ENCODE measurements at places on chromosomes 2 and 18.

GRCh38 chr2:27752551-27753237 lies 18.8 kb upstream of the MRPL33 start:
- DNase-seq, result no peak

- no peak for DNase-seq
Observed at GRCh38 chr2:199778655-199779054, 72.3 kb downstream of the FTCDNL1 start.

GRCh38 chr2:168211664-168212163 lies 35.7 kb downstream of the STK39 start:
- no peak for DNase-seq

GRCh38 chr2:41475959-41476358 lies 571.9 kb upstream of the PKDCC start:
- no peak for DNase-seq

GRCh38 chr18:21672521-21673267 lies 31.9 kb downstream of the ABHD3 start:
- DNase-seq, result no peak

DNA sequence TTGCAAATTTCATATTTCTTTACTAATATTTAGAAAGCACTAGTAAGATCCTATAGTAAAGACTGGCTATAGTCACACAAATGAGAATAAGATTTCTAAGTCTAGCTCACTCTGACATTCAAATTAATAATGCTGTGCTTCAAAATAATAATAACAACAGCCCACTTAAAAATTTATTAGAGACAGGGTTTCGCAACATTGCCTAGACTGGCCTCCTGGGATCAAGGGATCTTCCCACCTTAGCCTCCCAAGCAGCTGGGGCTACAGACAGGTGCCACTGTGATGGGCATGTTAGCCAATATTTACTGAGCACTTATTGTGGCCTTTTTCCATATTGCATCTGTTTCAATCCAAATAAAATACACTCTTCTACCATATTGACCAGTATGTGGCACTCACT lies 96.1 kb downstream of the PIEZO2 start:
- DNase-seq, result no peak

GRCh38 chr2:98911376-98912154 lies 24.5 kb downstream of the CRACDL start:
- DNase-seq, result no peak

DNA sequence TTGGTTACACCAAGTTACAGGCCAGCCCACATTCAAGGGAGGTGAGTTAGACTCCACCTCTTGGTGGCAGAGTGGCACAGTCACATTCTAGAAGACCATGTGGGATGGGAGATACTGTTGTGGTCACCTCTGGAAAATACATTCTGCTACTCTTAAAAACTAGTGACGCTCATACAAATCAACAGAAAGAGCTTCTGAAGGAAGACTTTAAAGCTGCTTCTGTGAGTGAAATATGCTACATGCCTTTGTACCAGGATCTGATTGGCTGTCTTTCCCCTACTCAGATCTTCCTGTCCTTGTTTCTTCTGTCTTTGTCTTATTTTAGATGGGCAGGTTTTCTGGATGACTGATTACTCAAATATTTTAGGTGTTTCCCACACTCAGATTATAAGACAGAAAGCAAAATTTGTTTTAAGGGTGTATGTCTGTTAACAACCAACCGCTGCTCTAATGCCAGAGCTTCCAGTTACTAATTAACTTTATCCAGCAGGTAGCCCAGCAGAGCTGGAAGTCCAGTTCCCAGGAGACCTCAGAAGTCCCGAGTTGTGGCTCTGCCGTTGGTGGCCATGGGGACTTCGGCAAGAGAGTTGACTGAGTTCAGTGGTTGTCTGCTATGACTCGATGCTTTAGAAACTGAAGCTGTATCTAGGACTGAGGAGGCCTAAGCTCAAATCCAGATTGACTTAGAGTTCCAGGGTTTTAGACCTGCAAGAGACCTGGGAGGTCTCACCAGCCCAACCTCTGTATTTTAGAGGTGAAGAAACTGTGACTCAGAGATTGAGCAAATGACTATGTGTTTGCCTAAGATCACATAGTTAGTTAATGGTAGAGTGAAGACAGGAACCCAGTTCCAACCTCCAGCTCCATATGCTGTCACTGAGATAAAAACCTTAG lies 7.4 kb downstream of the IL1R2 start:
- DNase-seq, result no peak

- no peak for DNase-seq
Observed at GRCh38 chr2:160942476-160943142, 217.6 kb upstream of the TANK start.

DNA sequence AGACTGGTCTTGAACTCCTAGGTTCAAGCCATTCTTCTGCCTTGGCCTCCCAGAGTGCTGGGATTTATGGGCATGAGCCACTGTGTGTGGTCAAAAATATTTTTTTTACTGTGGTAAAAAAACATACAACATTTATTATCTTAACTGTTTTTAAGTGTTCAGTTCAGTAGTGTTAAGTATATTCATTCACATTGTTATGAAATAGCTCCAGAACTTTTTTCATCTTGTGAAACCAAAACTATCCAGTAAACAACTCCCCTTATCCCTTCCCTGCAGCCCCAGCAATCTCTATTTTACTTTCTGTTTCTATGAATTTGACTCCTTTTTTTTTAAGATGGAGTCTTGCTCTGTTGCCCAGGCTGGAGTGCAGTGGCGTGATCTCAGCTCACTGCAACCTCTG lies 9.3 kb downstream of the RMC1 start:
- no peak for DNase-seq

GRCh38 chr2:222823183-222823930 lies 37.5 kb upstream of the ACSL3 start:
- DNase-seq, result no peak

GRCh38 chr18:24197412-24197811 lies 58.5 kb downstream of the CABYR start:
- DNase-seq, result no peak

DNA sequence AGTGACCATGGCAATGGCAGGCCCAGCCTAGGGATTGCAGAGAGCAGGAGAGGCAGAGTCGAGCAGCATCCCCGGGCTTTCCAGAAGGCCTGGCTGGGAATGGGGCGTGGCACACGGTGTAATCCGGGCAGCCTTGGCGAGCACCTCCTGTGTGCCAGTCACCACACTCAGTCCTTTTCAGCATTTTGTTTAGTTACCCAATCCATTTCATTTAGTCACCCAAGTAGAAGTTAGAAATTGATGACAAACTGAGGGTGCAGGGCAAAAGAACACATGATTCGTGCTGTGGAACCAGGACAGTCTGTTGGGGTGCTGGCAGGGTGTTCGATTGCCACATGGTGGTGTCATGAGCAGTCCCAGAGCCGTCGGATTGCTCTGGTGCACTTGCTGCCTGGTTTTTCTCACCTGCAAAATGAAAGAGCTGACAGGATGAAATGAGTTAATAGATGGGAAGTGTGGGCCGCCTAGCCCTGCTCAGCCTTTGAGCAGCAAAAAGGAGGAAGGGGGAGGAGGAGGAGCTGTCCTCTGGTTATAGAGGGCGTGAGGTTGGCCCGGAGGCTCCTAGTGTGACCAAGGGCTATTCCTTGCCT lies 299.4 kb downstream of the AGAP1 start:
- DNase-seq, result no peak

DNA sequence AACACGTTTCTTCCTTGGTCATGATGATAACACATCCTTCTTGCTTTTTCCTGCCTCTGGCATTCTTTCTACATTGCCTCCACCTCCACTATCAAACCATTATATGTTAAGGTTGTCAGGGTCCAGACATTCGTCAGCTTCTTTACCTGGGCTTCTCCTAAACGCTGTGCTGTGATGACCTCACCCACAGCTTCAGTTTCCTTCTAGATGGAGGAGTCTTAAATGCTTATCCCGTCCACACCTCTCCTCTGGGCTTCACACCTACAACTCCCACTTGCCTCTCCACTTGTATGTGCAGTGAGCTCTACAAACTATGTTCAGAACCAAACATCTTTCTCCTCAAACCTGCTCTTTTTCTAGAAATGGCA lies 666 bp upstream of the STAT1 start:
- DNase-seq, result no peak

DNA sequence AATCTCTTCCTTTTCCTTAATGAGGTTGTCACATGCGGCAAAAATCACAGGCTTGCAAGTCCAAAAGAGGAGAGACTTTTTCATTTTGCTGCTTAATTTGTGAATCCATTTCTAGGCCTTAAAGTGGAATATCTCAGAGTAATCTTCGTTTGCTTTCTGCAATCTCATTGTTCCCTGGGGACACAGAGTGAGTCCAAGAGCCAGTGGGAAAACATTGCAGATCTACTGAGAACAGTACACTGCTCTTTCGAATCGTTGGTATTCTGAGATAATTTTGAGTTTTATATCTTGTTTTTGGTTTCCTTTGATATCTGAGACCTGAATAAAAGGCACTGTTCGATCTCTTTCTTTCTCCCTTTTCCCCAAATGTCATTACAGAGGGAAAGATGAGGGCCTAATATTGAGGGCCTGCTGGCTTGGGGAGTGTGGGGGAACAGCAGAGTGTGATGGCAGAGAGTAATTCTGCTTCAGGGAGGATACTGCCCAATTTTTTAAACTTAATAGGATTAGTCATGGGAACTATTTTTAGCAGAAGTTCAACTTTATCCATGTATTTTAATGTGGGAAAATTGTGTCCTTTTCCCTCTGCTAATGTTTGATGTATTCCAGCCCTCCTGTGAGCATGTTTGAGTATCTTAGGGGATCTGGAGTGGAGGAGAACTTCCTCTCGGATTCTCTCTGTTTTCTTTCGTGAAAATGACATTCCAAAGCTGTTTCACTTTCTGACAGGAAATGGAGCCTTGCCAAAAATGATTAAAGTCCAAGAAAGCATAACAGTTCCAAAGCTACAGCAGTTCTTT lies 418.2 kb upstream of the ZEB2 start:
- DNase-seq, result no peak

DNA sequence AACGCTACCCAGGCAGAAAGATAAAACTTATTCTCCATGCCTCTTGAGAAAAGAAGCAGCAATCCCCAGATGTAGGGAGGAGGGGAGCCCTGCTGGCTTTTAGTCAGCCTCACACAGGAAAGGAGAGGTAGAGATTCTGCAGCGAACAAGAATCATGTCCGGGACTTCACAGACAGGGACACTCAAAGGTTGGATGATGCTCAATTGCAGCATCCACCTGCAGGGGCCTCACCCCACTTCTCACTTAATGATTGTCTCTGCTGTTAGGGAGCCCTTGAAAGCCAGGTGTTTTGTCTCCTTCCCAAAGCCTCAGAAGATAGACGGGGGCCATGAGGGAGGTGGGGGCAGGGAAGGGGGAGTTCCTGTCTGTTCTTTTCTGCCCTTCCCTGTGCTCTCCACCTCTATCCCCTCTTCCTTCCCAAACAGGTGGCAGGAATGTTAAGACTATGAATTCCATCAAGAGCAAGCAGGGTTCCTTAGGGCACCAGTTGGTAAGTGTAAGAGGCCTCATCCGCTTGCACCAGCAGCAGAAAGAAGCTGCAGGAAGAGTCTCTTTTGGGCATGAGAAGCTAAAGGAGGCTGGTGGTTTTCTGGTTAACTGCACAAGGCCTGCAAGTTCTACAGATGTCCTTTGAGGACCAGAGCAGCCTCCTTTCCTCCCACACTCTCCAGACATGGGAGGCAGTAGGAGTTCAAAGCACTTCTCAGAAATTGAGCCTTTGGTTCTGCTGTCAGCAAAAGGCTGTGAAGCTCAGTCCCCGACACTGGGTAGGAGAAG lies 154.7 kb upstream of the TNP1 start:
- no peak for DNase-seq

- DNase-seq, result no peak
Observed at GRCh38 chr2:63604666-63605065, 15.9 kb downstream of the MDH1 start.

DNA sequence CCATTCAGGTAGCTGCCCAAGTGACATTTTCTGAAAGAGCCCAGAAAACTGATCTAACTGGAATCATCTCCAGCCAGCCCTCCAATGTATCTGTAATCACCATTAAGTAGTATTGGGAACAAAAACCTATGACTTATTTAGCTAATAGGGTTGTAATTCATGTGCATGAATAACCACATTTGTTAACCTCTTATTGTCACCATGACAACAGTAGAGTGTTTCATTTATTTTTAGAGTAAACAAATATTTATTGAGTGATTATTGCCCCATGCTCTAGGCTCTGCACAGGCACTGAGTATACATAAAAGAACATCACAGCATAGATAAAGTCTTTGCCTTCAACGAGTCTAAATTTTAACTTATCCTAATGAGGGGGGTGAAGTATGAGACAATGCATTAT lies 265.4 kb upstream of the UBE2E3 start:
- no peak for DNase-seq

DNA sequence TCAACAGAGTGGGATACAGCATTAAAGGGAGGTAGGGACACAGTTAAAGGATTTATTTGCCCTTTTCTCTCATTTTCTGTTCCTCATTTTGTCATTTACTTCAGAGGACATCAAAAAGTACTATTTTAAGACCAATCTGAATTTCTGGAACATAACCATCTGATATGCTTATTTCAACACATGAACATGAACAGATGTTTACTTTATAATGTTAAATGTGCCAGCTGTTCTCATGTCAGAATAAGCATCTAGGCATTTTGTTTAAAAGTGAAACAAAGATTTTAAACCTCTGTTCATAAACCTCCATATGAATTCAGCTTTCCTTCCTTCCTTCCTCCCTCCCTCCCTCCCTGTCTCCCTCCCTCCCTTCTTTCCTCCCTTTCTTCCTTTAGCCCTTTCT lies 677.7 kb downstream of the CNTNAP5 start:
- DNase-seq, result no peak

GRCh38 chr2:17179145-17179808 lies 339.0 kb downstream of the RAD51AP2 start:
- DNase-seq, result no peak

Data from Right ventricle myocardium inferior (tissue), 1 donor.